A172 (cell line): ENCODE measurements at places on chromosomes 13 and 19.

GRCh38 chr13:111476197-111476596 lies 155.8 kb downstream of the TEX29 start:
- DNase-seq = no peak

DNA sequence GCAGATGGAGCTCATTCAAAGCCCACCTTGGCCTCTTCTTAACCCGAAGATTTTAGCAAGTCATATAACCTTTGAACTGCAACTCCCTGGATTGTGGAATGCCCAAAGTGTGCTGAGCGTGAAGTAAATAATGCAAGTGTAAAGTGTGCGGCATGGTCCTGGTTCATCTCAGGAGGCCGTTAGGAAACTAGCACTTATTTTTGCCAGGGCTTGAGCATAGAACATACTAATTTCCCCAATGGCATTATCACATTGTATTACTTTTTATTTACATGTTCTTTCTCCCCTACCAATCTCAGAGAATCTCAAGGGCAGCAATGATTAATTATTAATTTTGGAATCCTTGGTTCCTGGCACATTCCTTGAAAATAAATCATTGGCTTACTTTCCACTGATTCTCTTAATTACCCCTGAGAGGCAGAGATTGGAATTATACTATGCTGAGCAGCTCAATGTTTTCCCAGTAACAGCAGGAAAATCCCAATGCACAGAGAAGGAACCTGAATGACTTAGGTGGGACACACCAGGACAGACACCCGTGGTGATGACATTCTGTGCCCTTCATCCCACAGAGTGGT lies 128.8 kb upstream of the GJB6 start:
- no peak for DNase-seq

DNA sequence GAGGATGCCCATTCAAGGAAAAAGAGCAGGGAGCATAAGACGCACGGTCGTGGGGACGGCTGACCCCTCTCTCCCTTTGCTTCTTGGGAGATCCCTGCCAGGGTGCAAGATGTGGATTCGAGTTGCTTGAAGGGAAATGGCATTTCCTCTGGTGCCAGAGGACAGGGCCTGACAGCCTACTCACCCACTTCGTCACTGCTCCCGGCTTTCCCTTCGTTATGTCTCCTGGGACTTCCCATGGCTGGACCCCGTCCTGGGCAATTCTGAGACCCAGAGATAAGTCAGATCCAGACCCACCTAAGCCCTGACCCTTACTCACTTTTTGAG lies 1.2 kb downstream of the TBC1D17 start:
- DNase-seq = no peak

- DNase-seq = no peak
Measured at GRCh38 chr19:5719274-5719960, 529 bp downstream of the LONP1 start.

DNA sequence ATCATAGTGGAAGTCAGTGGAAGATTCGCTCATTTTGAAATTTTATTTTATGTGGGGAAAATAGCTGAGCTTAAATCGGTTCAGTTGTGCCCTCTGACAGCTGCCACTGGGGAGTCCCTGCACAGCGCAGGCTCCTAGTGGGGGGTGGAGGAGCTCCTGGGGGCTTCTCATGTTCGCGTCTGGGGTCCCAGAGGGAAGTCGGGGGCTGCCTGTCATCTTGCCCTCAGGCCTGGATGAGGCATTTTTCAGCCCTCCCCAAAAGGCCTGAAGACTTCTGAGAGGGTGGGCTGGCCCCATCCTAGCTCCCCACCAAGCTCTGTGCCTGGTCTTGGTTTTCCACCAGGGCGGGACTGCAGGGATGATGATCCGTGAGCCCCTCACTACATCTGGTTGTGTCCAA lies 82.1 kb downstream of the CHST8 start:
- DNase-seq = no peak

DNA sequence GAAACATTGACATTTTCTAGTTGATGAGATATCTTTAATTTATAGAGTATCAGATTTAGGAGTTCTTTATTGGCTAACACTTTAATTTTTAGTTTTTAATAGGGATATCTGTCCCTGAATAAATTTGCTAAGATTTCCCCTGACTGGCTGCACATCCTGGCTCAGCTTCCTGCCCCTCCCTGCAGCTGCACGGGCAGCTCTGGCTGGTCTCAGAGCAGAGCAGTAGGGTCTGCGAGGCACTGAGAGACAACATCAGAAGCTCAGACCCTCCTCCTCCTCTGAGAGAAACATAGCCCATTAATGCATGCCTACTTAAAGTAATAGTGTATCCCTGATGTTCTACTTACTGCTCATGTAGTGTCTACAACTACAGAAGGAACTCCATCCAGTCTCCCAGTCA lies 139.2 kb downstream of the TNFSF13B start:
- DNase-seq = no peak

DNA sequence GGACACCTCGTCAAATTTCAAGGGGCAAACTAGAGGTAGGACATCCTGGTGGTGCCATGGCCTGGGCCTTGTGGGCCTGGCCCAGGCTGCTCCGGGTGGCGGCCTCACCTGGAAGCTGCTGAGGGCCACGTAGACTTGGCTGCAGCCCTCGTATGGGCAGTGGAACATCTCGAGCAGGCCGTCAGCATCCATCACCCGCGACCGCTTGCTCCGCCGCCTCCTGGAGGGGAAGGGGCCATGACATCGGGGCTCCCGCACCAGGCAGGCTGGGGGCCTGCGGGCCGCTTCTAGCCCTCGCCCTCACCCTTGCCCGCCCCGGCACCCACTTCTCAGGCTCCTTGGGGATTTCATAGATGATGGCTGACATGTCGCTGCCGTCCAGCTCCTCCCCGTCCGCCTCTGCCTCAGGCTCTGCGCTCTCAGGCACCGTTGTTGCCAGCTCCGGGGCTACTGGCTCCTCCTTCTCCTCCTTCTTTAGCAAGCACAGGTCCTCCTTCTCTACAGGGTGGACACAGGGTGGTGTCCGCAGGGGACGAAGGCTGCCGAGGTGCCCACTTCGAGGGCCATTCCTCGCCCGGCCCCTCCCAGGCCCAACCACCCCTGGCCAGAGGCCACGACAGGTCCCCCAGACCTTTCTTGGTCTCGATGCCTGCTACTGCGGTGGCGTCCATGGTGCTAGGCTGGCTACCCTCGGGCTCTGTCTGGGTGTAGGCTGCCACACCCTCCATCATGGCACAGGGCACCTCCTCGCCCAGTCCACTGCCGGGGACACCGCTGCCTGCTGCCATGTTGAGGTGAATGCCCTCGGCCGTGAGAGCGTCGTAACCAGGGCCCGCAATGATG lies 6.0 kb upstream of the ELAVL3 start:
- DNase-seq = no peak

- no peak for DNase-seq
Measured at GRCh38 chr13:30880151-30880855, 25.8 kb upstream of the MEDAG start.

GRCh38 chr13:32205431-32206096 lies 109.6 kb downstream of the ZAR1L start:
- DNase-seq = no peak
